Left kidney (tissue), 8 donors: ENCODE measurements at places on chromosomes 7 and 10.

GRCh38 chr10:97494863-97495506, 3.2 kb downstream of the MMS19 start:
- DNase-seq = no peak

DNA sequence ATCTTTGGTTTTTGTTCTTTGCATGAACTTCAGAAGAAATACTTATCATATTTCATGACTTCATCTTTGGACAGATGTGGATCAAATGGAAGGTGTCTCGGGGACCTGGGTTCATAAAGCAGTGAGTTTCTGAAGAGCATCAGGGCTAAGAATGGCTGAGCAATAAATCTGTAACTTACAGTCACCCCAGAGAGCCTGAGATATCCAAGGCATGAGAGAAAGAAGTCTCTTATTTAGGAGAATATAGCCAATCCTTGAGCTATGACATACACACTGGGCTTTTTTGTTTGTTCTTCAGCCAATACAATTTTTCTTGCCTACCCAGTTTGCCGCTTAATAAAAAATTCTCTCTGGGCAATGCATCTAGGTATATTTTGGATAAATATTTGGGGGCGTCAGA, 252.6 kb upstream of the INHBA start:
- DNase-seq = no peak

GRCh38 chr7:158655931-158656441, 48.6 kb downstream of the NCAPG2 start:
- no peak for DNase-seq

DNA sequence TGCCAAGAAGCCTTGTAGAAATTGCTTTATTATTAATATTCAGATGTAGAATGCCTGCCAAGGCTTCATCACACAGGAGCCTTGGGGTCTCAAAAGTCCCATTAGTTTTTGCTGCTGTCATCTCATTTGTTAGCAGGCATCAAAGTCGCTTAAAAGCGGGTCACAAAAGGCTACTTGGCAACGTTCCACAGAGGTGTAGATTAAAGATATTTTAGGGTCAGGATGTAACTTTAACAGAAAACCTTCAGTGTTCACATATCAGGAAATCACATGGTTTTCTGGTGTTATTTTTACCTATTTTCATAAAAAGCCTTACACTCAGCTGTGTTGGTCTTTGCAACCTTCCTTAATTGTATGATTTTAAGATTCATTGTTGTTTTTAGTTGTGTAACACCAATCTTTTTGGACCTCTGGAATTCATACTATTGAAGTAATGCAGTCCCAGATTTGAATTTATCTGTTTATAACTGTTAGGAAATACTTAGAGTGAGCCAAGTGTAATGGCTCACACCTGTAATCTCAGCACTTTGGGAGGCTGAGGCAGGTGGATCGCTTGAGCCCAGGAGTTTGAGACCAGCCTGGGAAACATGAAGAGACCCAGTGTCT, 65.3 kb downstream of the TET1 start:
- no peak for DNase-seq

DNA sequence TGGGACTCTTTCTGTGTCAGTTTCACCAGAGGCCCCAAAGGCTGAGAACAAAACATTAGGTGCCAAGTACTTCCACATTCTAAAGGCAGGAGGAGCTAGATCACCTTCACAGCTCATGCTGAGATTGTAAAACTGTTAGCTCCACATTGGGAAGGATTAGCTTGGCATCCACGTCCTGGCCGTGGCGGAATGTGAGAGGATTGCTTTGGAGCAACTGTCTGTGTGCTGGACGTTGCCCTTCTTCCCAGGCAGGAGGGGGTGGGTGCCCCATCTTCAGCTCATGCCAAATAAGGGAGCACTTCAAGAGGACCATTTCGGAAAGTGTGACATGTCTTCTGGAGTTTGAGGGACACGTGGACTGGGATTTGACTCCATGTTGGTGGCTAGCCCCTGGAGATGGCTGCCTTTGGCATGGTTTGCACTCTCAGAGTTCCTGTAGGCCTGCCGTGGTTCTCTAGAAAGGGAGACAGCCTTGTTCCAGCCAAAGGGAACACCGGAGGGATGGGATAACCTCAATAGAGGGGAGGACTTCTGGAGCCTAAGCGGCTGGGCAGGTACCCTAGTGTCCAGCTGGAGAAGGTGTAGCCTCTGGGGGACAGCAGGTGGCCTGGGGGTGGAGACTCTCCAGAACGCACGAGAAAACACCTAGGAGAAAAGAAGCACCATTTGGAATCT, 19.9 kb upstream of the FMC1 start:
- no peak for DNase-seq

DNA sequence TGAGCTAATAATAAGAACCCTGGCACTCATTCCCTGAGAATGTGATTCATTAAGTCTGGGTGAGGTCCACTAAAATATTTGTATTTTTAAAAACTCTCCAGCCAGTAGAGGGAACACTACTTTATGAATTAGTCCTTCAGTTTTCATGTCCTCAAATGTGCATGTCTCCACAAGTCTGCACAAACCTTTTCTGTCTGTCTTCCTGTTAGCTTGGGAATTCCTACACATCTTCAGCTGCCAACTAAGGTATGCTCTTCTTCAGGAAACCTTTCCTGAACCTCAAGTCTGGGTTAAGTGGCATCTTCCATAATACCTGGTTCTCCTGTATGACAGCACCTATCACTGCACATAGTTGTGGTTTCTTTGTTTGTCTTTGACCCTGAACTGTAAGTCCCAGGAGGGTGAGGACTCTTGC, 119.6 kb upstream of the MKX start:
- DNase-seq = no peak

GRCh38 chr7:117179701-117180100, 143.2 kb downstream of the WNT2 start:
- no peak for DNase-seq

DNA sequence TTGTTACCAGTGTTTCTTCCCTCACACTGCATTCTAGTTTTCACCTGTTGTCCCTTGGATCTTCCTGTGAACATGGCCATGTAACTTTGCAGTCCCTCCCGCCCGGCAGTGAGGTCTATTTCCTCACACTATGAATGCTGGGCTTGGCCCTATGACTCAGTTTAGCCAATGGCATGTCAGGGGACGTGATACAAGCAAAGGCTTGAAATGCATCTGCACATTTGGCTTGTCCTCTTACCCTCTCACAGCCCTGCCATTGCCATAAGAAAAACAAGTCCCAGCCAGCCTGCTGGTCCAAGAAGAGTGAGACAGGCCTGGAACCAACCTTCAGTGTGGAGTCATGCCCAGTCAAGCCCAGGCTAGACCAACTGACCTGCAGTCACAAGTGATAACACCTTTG, 17.1 kb upstream of the EZH2 start:
- no peak for DNase-seq

DNA sequence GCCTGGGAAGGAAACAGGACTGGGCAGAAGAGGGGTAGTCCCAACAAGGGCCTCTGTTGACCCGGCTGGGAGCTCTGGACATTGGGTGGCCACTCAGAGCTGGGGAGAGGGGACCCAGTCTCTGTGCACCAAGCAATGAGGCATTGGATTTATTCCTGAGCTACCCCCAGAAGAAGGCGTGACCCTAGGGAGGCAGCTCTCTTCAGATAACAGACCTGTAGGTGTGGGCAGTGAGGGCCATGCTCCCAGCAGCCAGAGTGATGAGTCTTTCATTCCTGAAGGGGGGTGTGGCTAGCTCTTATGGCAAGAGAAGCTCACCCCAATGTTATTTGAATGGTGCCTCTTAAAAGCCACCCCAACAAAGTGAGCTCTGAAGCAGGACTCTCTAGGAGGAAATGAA, 20.4 kb downstream of the TEX36 start:
- no peak for DNase-seq

- DNase-seq = no peak
Observed at GRCh38 chr10:71302874-71303568, 16.0 kb upstream of the SLC29A3 start.

GRCh38 chr10:79219322-79219957, 127.8 kb upstream of the PPIF start:
- no peak for DNase-seq
